Iris pigment epithelial cell (primary cell): ENCODE measurements at places on chromosomes 12 and 14.

DNA sequence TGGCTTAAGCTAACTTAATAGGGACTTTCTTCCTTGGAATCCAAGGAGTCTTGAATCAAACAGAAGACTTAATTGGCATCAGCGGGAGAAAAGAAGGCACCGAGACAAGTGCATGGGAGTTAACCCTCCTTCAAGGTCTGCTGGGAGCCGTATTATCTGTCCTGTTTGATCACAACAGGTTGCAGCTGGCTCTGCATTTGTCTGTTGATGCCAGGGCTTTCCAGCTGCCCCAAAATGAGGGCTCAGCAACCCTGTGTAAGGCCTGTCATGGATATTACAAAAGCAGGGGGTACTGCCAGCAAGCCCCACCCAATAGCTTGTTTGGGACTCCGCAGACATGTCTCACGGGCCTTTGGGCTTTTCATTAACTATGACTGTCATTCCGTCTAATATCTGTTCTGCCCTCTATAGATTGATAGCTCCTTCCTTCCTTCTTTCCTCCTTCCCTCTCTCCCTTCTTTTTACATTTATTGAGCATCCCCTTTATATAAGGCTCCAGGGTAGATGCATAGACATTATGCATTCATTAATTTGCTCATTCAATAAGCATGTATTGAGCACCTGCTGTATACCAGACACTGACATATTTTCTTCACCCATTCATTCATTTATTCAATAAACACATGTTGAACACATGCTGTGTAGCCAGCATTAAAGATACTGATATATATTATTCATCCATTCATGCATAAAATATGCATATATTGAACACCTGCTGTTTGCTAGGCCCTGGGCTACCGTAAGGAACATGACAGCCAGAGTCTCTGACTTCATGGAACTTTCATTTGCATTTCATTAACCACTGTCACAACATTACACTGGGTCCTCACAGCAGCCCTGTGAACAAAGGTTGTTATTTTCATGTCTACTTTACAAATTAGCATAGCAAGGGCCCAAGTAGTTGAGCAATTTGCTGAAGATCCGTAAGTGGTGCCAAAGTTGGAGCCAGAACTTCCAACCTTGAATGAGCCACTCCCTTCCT is 56.2 kb downstream of the SVOP start:
- DNase-seq = no peak

DNA sequence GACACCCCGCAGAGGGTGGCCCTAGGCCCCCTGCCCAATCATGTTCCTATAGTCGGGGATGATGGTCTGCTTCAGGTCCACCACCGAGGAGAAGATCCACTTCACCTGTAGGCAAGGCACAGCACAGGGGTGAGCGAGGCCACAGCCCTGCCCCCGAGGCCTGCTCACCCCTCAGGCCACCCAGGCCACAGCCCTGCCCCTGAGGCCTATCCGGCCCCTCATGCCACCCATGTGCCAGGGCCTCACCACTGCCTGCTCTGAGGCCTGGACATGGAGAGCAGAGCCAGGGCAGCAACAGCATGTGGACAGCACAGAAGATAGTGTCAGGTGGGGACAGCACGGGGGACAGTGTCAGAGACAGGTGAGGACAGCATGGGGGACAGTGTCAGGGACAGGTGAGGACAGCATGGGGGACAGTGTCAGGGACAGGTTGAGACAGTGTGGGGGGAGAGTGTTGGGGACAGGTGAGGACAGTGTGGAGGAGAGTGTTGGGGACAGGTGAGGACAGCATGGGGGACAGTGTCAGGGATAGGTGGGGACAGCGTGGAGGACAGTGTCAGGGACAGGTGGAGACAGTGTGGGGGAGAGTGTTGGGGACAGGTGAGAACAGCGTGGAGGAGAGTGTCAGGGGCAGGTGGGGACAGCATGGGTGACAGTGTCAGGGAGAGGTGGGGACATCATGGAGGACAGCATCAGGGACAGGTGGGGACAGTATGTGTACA is 239.7 kb downstream of the TMEM121 start:
- DNase-seq = no peak

GRCh38 chr12:120783197-120783596 is 57.6 kb downstream of the ACADS start:
- DNase-seq = peak; percentile 87

GRCh38 chr12:92408072-92408900 is 262.6 kb upstream of the BTG1 start:
- peak; percentile 35 for DNase-seq

DNA sequence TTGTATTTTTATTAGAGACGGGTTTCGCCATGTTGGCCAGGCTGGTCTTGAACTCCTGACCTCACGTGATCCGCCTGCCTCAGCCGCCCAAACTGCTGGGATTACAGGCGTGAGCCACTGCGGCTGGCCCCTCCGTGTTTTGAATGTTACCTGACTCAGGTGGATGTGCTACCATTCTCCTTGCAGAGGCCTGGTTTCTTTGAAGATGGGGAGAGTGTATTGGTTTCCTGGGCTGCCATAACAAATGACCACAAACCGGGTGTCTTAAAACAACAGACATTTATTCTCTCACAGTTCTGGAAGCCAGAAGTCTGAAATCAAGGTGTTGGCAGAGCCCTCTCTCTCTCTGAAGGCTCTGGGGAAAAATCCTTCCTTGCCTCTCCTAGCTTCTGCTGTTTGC is 98.0 kb downstream of the IRF2BPL start:
- DNase-seq = no peak

- DNase-seq = no peak
Observed at GRCh38 chr14:21077672-21078071, 7.6 kb downstream of the ARHGEF40 start.

GRCh38 chr14:100896369-100897060 is 7.0 kb downstream of the RTL1 start:
- DNase-seq = no peak

DNA sequence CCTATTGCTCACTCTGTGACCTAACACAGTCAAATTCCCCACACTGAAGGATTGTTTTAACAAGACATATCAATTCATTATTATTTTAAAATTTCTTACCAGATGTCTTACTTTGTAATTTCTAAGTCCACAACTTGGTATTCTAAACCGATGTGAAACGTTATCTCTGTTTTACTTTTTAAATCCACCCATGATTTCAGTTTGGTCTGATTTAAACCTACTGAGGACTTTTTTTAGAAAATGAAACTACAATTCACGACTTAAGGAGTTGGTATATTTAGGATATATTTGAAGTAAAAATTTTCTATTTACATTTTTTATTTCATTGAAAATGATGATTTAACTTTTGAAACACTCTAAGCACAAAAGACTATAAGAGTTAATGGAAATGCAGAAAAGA is 35.1 kb upstream of the GRIP1 start:
- no peak for DNase-seq

DNA sequence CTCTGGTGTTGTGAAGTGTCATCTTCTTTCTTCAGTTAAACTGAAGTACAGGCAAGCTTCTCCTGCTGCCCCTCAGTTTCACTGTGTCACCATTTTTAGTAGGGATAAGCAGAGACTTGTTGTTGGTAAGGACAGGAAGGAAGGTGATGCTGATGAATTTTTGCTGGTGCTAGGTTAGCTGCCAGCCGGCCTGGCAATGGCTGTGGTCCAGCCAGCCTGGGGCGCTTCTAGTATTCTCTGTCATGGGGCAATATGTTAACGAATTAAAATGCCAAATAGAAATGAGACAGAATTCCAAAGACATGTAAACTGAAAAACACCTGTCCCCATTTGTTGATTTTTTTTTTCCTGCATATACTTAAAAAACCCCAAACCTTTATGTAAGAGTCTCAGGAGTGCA is 602.9 kb downstream of the DIO2 start:
- DNase-seq = no peak

GRCh38 chr14:105531088-105531893 is 4.9 kb downstream of the TMEM121 start:
- DNase-seq = no peak

- peak; percentile 12 for DNase-seq
Observed at GRCh38 chr14:94907626-94908261, 137.8 kb upstream of the GSC start.

- no peak for DNase-seq
Observed at GRCh38 chr12:7694556-7695236, 879 bp downstream of the GDF3 start.

GRCh38 chr12:18716236-18716635 is 21.6 kb downstream of the PLCZ1 start:
- DNase-seq = no peak

DNA sequence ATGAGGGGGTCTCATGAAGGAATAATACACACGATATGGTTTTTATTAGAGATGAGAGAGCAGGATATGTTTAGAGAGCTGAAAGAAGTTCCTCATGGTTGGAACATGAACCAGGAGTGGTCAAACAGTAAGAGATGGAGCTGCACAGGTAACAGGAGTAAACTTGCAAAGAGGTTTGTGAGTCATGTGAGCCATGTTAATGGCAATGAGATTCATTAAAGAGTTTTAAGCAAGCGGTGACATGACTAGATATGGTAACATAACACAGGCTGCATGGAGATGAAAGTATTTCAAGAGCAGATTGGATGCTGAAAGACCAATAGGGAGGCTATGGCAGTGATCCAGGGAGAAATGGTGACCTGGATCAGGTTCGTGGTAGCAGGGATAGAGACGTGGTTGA is 62.6 kb upstream of the SSTR1 start:
- no peak for DNase-seq

- DNase-seq = peak; percentile 68
Observed at GRCh38 chr12:55724226-55724939, 4.2 kb downstream of the RDH5 start.

- peak; percentile 62 for DNase-seq
Observed at GRCh38 chr14:23929822-23930294, 23.7 kb upstream of the DHRS4 start.

DNA sequence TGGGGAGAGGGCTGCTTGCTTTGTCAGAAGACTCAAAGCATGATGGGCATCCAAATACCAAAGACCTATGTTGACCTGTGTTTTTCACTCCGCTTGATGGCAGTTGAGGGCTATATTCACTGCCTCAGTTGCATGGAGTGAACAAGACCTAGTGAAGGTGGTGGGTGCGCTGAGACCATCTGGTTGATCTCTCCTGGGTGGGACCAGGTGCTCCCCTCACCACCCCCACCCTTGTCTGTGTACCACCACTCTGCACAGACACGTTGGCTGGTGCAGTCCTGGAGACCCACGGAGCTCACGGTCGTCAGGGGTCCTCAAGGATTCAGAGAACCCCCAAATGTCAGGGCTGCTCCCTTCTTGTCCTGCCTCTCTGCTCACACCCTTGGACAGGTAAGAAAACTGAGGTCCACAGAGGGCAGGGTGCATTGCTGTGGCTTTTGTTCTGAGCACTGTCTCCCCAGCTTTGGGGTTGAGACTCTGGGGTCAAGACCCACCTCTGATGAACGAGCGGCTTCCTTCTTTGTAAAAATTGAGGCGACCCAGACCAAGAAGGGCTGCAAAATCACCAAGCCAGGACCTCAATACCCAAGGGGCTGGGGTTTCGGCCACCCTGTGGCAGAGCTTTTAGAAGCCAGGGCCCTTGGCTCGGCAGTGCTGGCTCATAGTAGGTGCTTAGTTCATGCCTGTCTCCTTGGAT is 166.3 kb upstream of the RTL1 start:
- DNase-seq = no peak

GRCh38 chr14:32189811-32190210 is 12.0 kb upstream of the RNU6-7 start:
- DNase-seq = no peak

DNA sequence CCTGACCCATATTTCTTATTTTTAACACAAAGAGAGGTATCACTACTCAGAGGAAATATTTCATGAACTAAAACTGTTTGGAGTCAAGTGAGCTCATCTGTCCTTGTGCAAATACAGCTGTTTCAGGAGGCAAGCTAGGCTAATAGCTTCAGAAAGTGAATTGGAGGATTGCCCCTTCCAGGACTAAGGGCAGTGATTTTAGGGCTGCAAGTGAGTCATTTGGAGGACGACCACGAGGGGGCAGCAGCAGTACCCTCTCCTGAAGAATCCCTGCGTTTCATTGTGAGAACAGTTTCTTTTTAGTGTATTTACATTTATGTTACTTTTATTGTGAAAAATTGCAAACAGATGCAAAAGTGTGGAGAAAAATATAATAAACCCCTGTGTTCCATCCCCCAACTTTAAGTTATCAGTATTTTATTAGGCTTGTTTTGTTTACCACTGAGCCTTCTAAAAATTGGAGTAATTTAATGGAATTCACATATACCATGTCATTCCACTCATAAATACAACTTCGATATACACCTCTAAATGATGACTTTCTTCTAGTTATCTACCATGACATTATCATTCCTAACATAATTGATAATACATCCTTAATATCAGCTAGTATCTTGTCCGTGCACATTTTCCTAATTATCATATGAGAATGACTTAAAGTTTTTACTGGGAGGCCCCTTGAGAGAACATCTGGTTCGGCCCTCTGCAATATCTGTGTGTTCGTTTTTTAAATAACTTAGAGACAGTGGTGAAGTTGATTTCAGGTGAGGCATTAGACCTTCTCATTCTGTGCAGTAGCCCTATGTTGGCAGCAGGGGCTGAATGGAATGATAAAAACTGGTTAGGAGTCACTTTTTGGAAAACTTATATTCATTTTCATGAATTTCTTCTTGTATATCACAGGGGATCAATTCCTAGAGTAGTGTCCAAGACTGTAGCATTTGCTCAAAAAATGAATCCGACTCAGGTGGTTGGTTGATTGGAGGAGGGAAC is 13.7 kb downstream of the FOXJ2 start:
- peak; percentile 75 for DNase-seq

DNA sequence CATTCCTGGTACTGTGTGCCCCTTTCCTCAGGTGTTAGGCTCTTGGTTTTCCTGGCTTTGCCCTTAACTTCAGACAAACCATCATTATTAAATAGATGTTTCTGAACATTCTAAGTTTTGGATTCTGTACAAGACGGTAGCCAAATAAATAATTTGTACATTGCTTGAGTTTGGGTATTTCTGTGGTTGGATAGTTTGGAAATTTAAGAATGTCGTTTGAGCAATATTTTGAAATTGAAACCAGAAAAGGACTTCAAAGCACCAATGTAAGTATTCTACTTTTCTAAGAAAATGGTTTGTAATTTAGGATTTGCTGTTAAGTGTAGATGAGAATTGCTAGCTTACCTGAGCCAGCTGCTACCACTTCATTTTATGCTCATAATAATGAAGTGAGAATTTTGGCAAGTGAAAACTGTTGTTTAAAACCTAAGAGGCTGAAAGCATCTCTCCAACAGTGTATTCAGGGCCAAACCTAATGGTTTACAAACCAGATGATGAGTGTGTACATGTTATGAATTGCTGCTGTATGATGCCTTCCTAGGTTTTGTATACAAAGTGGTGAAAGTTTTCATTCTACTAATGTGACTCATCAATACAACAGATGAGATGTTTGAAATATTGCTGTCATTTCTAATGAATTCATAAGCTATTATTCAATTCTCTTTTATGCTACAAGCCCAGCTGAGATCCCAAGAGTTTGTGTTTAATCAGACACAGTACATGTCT is 181.5 kb upstream of the PRKD1 start:
- peak; percentile 91 for DNase-seq
